Effector memory CD4-positive, alpha-beta T cell (primary cell): ENCODE measurements at places on chromosomes 2 and 18.
A peak's percentile ranks its signal among the peaks of the same experiment; 100 is the strongest.

DNA sequence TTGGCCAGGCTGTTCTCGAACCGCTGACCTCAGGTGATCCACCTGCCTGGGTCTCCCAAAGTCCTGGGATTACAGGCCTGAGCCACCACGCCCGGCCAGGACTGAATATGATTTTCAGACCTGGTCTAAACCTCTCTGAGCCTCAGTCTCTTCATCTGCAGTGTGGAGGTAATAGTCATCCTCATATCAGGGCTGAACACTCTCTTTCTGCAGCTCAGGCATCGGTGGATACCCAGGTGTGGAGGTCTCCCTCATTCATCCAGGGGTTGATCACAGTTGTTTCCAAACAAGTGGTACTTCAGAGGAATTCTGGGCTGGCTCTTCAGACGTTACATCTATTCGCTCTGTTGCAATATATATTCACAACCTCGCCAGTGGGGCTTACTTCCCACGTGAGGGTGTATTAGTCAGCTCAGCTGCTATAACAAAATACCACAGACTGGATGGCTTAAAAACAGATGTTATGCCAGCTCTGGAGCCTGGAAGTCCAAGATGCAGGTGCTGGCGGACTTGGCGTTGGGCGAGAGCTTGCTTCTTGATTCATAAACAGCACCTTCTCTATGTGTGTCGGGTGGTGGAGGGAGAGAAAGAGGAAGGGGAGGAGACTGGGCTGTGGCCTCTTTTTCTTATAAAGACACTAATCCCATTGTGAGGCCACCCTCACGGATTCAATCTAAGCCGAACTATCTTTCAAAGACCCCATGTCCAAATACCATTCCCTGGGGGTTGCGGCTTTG lies 2.9 kb upstream of the MBP start:
- no peak overlapping the region for H3K4me3 ChIP-seq
- H3K36me3 ChIP-seq = no peaks in the 10 kb centered on the region
- no peak for DNase-seq
- peaks cover 23% of the 10 kb centered on the region for H3K4me1 ChIP-seq
- no peaks in the 10 kb centered on the region for H3K27me3 ChIP-seq

DNA sequence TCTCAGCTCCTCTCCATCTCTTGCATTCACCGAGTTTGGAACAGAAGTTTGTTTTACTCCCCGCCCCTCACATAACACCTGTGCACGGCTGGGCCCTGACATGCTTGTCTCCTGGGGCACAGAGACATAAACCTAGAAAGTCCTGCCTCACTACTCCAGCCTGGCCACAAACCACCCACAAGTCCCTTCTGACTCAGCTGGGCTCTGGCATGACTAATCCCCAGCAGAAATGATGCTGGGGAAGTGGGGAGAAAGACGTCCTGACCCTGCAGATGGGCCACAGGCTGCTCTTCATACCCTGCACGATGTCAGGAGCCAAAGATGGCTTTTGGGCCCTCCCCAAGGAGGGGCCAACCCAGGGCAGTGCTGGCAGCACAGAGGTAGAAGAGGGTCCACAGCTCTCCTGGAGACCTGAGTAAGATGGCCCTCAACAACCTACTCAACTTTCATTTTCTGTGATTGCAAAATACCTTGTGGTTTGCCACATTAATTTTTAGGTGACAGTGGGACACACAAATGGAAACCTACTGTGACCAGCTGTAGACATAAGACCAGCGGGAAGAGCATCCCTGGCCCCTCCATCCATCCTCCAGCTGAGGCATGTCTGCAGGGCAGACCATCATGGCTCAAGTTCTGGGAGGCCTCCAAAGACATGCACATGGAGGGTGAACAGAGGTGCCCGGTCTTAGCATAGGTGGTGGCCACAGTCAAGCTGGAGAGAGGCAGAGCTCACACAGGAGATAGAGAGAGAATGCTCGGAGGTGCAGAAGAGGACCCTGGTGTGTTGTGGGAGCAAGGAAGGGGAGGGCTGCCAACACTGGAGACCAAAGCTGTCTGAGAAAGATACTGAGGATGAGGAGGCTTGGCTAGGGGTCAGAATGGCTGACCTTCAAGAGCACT lies 40.0 kb downstream of the DNMT3A start:
- peak; percentile 53 for DNase-seq
- H3K36me3 ChIP-seq = peaks cover 29% of the 10 kb centered on the region
- H3K27ac ChIP-seq = peak overlapping the region; percentile 41
- H3K27me3 ChIP-seq = no peaks in the 10 kb centered on the region
- peaks cover 28% of the 10 kb centered on the region for H3K4me1 ChIP-seq

DNA sequence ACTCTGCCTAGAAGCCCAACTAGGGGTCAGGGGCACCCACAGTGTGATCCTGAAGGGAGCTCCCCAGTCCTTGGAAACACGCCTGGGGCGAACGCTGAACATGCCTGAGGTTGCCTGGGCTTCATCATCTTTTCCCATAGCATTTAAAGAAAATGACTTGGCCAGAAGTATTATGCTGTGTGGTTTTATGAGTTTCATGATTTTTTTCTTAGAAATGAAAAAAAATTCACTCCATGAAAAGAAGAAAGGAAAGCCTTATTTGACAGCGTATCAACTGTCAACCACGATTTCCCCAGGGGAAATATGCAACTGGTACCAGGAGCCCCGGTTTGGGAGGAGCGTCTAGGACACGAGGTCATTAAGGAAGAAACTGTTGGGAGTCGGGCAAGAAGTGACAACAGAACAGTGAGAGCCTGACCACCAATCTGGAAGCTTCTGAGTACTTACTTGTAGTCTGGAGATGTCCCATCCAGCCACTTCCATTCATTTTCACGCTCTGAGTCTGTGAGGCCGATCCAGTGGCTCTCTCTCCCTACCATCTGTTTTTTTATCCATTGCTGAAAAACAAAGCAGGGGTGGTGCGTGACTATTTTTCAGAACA lies 63.5 kb upstream of the THOC1 start:
- H3K27me3 ChIP-seq = no peaks in the 10 kb centered on the region
- H3K4me3 ChIP-seq = no peak overlapping the region
- no peak overlapping the region for H3K27ac ChIP-seq
- no peaks in the 10 kb centered on the region for H3K36me3 ChIP-seq

DNA sequence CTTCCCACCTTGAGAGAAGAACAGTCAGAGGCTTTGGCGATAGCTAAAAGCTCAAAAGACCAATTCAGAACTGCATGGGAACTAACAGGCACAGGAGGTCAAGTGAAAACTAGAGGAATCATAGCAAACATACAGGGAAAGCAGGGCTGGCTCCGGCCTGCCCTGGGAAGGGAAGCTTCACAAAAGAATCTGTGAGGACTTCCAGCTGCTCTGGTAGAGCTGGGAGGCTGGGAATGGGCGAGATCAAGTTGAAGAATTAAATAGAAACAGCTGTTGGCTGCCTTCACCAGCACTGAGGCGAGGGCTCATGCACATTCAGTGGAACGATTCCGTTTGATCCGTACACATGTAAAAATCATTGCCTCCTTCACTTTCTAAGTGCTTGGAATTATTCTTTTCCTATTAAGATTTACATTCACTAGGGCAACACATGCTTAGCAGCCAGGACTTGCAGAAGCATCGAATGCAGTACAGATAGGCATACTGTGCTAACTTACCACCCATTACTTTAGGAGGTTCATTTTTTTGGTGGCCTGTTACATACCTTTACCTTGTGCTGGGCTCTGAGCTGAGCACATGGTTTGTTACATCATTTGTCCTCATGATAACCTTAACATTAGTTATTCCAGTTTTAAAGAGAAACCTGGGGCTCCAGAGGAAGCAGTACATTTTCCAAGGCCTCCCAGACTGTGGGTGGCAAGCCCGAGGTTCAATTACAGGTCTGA lies 125.4 kb upstream of the RNF152 start:
- no peaks in the 10 kb centered on the region for H3K4me1 ChIP-seq
- H3K27me3 ChIP-seq = no peaks in the 10 kb centered on the region
- no peak for DNase-seq
- no peaks in the 10 kb centered on the region for H3K36me3 ChIP-seq
- H3K4me3 ChIP-seq = no peak overlapping the region

GRCh38 chr2:43225788-43226557 lies 433 bp downstream of the ZFP36L2 start:
- peak overlapping the region; percentile 95 for H3K4me3 ChIP-seq
- H3K27me3 ChIP-seq = no peaks in the 10 kb centered on the region
- DNase-seq = peak; percentile 62
- H3K27ac ChIP-seq = peak overlapping the region; percentile 91
- H3K4me1 ChIP-seq = peaks cover 23% of the 10 kb centered on the region

DNA sequence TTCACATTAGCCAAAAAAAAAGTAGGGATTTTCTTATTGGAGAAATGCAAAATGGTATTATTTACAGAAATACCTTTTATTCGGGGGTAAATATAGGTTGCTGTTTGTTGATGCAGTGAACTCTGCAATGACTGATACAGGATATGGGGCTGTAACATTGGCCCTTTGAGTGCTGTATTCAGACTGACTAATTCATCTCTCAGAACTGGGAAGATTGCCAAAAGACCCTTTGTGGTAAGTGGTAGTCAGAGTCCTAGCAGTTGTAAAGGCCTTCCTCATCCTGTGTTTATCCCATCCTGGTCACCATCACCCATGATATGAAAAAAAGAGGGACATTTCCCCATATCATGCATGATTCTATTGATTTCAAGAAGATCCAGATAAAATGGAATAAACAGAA lies 14.0 kb upstream of the DCC start:
- no peaks in the 10 kb centered on the region for H3K36me3 ChIP-seq
- H3K27ac ChIP-seq = no peak overlapping the region
- H3K4me3 ChIP-seq = no peak overlapping the region
- H3K27me3 ChIP-seq = no peaks in the 10 kb centered on the region

DNA sequence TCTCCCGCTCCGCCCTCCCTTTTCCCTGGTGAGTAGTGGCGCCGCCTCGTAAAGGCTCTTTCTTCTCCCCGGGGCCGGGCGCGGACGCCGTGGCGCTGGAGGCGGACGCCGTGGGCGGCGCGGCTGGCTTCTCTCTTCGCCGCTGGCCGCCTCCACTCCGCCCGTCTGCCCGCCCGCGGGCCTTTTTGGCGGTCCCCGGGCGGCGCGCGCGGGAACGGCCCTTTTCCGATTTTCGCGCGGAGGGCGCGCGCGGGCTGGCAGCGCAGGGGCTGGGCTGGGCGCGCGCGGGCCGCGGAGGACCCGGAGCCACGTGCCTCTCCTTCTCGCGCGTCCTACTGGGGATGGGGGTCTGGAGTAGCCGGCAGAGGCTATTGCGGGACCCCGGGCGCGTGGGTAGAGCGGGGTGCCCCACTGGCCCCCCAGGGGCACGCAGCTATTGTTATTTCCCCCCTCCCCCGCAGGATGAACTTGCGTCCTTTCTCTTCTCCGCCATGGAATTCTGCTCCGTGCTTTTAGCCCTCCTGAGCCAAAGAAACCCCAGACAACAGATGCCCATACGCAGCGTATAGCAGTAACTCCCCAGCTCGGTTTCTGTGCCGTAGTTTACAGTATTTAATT lies 472 bp downstream of the SLC20A1 start:
- no peak for DNase-seq
- H3K4me3 ChIP-seq = peak overlapping the region; percentile 90
- H3K4me1 ChIP-seq = peaks cover 34% of the 10 kb centered on the region
- H3K36me3 ChIP-seq = peaks cover 6% of the 10 kb centered on the region

- H3K27me3 ChIP-seq = peaks cover 4% of the 10 kb centered on the region
- no peaks in the 10 kb centered on the region for H3K36me3 ChIP-seq
- H3K27ac ChIP-seq = no peak overlapping the region
These were observed 85.2 kb downstream of the MDH1 start for GRCh38 chr2:63673865-63674533.

- no peaks in the 10 kb centered on the region for H3K4me1 ChIP-seq
- H3K36me3 ChIP-seq = no peaks in the 10 kb centered on the region
- no peaks in the 10 kb centered on the region for H3K27me3 ChIP-seq
- H3K27ac ChIP-seq = no peak overlapping the region
- H3K4me3 ChIP-seq = no peak overlapping the region
These were observed 415.6 kb upstream of the LYPD1 start for GRCh38 chr2:133085646-133086045.

DNA sequence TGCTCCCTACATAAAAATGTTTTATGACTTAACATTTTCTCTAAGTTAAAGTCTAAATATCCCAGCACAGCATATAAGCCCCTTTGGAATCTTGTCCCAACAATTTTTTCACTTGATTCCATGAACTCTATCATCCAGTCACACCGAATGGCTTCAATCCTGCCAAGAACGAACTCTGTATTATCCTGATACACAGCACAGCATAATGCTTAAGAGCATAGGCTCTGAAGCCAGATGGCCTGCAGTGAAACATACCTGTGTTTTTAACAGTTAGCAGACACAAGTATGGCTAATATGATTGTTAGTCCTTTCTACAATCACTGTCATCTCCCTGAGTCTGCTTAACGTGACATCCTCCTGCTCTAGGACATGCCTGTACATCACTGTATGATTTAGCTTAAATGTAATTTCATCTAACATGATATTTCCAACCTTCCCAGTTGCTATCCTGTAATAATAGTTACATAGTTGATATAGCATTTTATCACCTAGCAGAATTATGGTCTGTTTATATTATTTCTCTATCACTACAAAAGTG lies 669.5 kb downstream of the ERBB4 start:
- H3K27ac ChIP-seq = no peak overlapping the region
- no peak overlapping the region for H3K4me3 ChIP-seq
- H3K27me3 ChIP-seq = no peaks in the 10 kb centered on the region
- DNase-seq = no peak
- H3K4me1 ChIP-seq = no peaks in the 10 kb centered on the region
- no peaks in the 10 kb centered on the region for H3K36me3 ChIP-seq

DNA sequence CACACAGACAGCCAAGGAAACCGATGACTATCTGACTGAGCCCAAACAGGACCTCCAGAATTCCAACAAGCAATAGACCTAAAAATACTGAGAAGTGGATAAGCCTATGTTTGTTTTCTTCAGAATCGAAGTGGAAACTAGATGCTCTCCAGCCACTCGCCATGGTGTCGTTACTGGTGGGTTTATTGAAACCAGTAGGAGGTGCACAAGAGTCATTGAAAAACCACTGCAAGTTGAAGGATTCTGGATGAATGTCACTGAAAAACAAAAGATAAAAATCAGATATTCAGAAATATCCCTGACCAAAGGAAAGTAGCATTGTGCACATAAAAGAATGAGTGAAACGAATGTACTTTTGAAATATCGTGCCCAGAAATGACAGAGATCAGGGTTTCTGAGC lies 15.3 kb downstream of the TM4SF20 start:
- no peak overlapping the region for H3K4me3 ChIP-seq
- no peaks in the 10 kb centered on the region for H3K4me1 ChIP-seq
- DNase-seq = no peak
- no peaks in the 10 kb centered on the region for H3K36me3 ChIP-seq

DNA sequence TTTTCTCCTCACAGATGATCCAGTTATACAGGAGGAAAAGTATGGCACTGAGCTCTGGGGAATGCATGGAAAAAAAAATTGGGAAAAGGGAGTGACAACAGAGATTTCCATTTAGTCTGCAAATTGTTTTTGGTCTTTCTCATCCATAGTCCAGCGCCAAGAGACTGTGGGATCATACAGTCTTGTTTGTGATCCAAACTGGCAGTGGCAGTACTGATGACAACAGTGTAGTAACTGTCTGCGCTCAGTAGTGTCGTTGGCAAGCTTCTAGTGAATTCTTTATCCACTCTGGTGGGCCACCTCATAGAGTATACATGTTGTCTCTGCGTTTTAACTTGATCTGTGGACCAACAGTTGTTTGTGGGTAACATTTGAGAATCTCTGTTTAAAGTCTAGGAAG lies 37.9 kb downstream of the GALNT1 start:
- no peak for DNase-seq
- H3K4me1 ChIP-seq = peaks cover 4% of the 10 kb centered on the region
- H3K27me3 ChIP-seq = no peaks in the 10 kb centered on the region
- H3K27ac ChIP-seq = no peak overlapping the region
